ENCODE measurements at places on chromosomes 13 and 19. TPM values are rescaled to one million over a fixed set of nuclear protein-coding genes. Genes with fewer than 3 reads are reported as not detected.

Gene HRC
- 26.6 TPM for total RNA-seq

Gene ELOF1
- 50.7 TPM for total RNA-seq

Gene FGF22
- total RNA-seq: 1.5 TPM

Gene CELF5
- total RNA-seq: 12.5 TPM

DNA sequence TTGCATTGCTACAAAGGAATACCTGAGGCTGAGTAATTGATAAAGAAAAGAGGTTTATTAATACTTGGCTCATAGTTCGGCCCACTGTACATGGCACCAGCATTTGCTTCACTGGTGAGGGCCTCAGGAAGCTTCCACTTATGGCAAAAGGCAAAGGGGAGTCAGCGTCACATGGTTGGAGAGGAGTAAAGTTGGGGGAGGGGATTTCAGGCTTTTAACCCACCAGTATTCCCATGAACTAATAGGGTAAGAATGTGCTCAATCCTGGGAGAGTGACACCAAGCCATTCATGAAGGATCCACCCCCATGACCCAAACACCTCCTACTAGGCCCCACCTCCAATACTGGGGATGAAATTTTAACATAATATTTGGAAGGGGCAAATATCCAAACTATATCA lies 82.5 kb upstream of the MYCBP2 start:
- no peak for DNase-seq

GRCh38 chr13:33612641-33613638 lies 205.0 kb upstream of the RFC3 start:
- no peak for DNase-seq

DNA sequence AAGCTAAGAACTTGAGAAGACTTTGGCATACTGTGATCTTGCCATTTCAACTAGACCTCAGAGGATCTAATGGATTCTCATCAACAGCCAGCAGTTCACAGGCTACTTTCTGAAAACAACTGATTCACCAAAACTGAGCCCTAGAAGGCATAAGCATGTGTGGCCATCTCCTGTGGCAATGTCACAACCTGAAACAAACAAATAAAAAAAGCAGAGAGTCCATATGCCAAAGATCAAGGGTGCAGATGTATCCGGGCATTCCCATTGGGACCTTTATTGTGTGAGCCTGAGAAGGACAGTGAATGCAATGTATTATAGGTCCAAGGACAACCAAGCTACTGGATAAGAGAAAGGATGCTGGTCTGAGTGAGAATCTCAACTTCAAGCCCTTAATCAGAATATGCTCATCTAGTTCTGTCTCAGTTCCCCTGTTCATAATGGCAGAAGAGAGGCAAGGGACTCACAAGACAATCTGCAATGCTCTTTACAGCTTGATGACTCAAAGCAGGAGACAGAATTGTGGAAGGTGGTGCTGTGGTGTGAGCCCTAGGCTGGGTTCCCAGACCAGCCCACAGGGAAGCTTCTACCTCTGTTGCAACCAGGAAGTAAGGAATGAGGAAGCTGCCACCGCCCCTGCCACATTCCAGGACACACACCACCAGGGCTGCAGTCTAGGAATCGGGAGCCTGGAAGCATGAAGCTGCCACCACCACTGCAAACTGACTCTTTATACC lies 133.7 kb downstream of the RAP2A start:
- DNase-seq: no peak

- DNase-seq: no peak
Measured at GRCh38 chr13:20241593-20241992, 9.5 kb upstream of the GJB6 start.

DNA sequence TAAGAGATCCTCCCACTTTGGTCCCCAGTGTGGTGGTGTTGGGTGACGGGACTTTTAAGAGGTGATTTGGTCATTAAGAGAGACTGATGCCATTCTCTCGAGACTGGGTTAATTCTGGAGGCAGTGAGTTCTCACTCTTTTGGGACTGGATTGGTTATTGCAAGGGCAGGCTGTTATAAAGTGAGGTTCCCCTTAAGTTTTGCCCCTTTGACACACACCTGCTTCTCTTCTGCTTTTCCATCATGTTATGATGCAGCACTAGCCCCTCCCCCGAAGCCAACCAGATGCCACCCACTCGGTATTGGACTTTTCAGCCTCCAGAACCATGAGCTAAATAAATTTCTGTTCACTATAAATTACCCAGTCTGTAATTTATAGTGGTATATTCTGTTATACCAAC lies 16.3 kb upstream of the GRAMD1A start:
- DNase-seq: no peak
